Upper lobe of left lung (tissue), 6 donors: ENCODE measurements at places on chromosomes 7 and 10. TPM values are rescaled to one million over a fixed set of nuclear protein-coding genes. Genes with fewer than 3 reads are reported as not detected.
A peak's percentile ranks its signal among the peaks of the same experiment; 100 is the strongest.

Gene KIAA1217
- 53.7 TPM for total RNA-seq

Gene ABCA13
- 1.9 TPM for total RNA-seq

Gene PNLIPRP1
- 1.7 TPM for total RNA-seq

Gene SMKR1
- not detected for total RNA-seq

Gene TUBB8
- not detected for total RNA-seq

Gene MAP3K8
- 32.5 TPM for total RNA-seq

Gene ADAM22
- 1.9 TPM for total RNA-seq

Gene PRKCQ
- 9.8 TPM for total RNA-seq

Gene PDK4
- total RNA-seq: 113 TPM

Gene ZPBP
- total RNA-seq: 0.23 TPM

DNA sequence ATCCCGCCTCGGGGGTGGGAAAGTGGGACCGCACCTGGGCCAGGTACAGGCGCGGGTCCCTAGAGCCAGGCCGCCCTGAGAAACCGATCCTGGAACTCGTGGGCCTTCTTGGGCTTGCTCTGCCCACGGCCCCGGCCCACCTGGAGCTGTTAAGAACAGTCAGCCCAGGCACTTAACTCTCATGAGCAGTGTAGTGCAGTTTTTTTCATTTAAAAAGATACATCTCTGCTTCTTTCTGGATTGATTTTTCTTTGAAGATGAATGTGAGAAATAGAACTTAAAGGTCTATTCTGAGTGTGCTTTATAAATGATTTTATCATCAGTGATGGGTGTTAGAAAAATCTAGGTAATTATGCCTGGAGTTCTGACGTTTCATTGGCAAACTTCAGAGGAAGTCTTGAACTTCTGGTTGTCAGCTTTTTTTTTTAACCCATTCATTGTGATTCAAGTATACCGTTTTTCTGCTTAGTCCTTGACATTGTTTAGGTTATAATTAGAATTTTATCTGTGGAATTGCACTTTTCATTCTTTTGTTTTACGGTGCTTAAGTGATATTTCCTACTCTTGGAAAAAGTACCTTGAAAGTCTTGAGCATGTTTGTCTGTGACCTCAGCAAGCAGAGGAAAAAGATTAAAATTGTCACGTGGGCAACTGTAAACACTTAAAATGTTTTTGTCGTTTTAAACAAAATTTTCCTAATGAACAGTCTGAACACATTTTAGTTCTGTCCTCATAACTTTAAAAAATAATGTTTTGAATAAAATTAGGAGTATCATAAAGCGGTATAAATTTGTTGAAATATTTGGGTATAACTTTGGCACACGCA lies 906 bp downstream of the CDK1 start:
- no peak for DNase-seq

- no peak for DNase-seq
These were observed 379.1 kb downstream of the INHBA start for GRCh38 chr7:41323806-41324205.

DNA sequence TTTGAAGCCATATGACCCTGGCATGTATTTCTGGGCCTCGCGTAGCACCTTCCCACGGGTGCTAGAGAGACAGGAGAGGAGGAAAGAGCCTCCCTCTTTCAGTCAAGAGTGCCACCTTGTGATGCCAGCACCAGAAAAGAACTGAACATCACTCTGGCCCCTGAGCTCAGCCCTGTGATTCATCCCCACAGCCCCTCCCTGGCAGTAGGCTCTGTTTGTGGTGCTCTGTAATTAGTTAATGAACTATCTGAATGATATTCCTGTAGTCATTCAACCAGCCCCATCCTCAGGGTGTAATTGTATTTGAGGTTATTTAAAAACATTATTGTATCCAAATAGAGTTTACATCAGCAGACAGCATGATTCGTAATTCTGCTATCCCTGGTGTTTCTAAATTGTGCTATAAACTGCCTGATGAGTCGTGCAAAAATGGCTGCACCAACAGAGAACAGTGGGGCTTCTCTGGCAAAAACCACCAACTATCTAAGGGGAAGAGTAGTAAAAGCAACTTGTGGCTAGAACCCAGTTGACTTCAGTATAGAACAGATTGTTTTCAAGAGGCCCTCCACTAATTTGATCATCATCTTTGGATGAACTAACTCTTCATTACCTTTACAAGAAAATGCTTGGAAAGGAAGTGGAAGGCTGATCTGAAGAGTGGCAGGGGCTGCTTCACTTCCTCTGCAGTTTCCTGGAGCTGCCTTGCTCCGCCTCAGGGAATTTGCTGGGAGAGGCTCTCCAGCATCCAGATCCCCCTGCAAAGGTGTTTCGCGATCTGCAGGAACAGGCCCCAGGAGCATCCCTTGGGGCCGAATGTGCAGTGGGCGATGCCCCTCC lies 23.7 kb upstream of the TIAL1 start:
- no peak for DNase-seq

DNA sequence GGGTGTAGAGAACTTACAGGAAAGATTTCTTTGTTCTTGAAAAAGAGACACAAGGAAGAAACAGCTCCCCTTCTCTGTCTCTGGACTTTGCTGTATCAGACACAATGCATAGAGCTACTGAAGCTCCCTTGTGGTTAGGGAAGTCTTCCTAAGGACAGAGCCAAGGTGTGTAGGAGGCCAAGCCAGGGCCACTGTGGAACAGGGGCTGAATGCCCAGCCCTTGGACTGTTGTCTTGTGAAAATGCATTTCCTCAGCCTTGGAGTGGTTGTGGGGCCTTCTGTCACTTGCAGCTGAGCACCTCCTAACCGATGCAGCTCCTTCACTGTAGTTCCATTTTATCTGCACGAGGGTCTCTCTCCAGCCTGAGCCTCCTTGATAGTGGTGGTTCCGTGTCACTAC lies 353.4 kb downstream of the CCSER2 start:
- DNase-seq: no peak

DNA sequence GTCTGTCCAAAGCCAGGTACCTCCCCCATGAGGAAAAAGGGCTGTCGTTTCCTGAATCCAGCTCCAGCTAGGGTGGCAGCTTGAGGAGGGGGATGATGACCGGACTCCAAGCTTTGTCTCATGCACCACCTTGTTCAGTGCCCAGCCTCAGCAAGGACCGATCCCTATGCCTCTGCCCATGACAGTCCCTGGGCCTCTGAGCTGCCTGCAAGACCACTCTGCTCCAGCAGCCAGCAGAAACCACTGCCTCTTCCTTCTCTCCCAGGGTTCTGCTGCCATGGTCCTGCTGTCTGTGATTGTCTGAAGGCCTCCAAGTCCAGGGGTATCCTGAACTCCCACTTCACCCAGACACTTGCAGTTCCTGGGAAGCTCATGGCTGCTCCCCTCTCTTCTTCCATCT lies 21.3 kb upstream of the GDF10 start:
- DNase-seq: no peak

GRCh38 chr7:84251277-84251781 lies 56.7 kb upstream of the SEMA3A start:
- no peak for DNase-seq

- DNase-seq: no peak
These were observed 123.6 kb downstream of the RNF216 start for GRCh38 chr7:5657901-5658300.

- no peak for DNase-seq
These were observed 143.2 kb downstream of the SH3PXD2A start for GRCh38 chr10:103712146-103712545.

DNA sequence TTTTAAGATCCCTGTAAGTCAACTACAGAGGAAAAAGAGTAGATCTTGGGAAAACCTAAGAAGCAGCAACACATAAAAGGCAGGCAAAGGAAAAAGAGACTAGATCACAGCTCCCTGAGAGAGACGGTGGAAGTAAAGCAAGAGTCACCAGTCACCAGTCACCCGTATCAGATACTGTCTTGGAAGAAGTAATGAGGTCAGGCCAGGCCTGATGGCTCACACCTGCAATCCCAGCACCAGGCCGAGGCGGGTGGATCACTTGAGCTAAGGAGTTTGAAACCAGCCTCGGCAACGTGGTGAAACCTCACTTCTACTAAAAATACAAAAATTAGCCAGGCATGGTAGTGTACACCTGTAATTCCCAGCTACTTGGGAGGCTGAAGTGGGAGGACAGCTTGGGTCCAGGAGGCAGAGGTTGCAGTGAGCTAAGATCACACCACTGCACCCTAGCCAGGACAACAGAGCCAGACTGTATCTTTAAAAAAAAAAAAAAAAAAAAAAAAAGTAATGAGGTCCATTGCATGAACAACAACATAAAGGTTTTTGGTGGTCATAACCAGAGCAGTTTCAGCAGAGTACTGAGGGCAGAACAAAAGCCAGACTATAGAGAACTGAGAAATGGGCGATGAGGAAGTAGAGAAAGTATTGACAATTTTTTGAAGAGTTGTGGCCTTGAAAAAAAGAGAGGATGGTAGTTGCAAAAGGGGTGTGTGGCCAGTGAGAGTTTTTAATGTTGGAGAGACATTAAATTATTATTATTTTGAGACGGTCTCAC lies 16.9 kb downstream of the ZNF713 start:
- DNase-seq: no peak

DNA sequence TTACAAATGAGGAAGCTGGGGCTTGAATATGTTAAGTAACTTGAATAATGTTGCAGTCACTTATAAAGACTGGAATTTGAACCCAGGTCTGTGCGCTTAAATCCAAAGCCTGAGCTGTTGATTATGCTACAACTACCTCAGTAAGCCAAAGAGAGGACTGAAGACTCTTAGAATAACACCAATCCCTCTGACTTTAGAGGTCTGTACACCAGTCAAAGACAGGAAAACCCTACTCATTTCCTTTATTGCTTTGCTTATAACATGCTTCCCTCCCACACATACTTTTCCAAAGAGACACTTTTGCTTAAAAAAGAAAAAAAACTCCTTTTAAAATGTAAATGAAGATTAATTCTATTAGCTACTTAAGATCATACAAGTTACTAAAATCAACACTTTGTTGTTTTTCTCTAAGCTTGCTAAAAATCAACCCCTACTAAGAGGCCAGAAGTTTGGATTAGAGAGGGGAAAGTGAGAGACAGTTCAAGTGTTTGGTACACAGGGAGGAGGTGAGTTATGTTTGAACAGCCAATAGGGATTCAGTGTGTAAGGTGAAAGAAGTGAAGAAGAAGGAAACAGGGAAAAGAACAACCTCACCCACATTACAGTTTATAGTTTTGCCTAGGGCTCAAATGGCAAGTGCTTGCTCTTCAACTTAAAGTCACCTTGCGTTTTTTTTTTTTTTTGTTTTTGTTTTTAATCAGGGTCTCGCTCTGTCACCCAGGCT lies 74.8 kb downstream of the MDH2 start:
- no peak for DNase-seq

- peak; percentile 54 for DNase-seq
These were observed 105.8 kb downstream of the ELMO1 start for GRCh38 chr7:37342688-37343471.

GRCh38 chr7:117193564-117193963 lies 129.3 kb downstream of the WNT2 start:
- DNase-seq: no peak

GRCh38 chr7:137696988-137697387 lies 149.8 kb downstream of the DGKI start:
- no peak for DNase-seq

- no peak for DNase-seq
These were observed 193.5 kb upstream of the SP8 start for GRCh38 chr7:20980232-20980631.

DNA sequence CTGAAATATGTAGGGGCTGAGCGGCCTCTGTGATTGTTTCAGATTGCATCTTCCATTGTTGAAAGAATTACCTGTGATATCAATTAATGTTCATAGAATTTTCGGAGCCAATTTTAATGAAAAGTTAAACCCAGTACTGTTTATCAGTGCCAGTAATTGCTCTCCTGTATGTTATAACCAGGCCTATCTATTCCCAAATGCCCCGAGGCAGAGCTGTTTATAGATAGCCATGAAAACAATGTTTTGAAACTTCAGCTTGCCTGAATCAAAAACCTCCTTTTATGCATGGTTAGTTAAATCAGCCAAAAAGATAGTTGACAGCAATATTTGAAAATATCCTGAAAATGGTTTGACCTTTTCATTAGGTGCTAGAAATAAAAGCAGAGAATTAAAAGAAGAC lies 50.1 kb upstream of the HDAC9 start:
- no peak for DNase-seq

DNA sequence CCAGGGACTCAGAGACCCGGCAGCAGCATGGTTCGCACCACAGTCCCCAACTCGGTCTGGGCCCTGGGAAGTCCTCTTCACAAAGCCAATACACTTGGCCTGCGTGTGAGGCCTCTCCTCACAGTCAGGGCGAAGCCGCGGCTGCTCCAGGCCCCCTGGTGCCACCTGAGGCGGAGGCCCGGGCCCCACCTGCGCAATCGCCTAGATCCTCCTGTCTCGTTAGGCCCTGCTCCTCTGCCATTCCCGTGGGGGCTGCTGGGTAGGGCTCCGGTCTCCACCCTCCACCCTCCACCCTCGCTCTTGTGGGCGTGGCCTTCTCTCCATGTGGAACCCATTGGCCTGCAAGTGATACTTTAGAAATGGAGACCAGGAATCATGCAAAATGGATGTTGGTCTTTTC lies 553.3 kb downstream of the INHBA start:
- DNase-seq: no peak

DNA sequence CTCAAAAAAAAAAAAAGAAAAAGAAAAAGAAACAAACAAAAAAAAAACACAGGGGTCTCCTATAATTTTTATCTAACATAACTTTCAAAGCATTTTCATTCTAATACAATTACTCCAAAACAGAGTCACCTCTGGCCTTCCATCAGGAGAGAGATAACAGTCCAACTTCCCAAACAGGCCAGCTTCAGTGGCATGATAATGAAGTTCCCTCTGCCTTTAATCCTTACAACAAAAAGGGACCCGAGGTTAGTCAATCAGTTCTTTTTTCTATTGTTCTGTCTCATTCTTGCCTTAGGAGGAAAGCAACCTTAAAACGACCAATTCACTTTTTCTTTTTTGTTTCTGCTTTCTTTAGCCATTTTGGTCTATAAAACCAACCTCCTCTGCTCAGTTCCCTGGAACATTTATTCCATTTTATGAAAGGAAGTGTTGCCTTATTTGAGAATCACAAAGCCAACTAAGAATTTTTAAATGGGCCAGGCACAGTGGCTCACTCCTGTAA lies 16.5 kb upstream of the FXYD4 start:
- DNase-seq: no peak

DNA sequence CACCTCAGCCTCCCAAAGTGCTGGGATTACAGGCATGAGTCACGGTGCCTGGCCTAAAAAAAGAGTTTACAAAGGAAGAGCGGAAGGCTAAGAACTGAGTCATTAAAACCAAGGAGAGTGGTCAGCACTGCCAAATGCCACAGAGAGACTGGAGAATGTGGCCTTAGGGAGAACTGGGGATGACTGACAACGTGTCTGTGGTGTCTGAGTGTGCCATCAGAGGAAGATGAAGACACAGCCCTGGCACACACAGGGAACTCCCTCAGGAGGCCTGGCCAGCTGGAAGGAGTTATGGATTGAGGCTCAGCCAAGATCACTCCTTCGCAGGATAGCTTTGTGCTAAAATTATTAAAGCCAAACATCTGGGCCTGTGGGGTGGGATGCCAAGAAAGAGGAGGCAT lies 3.9 kb upstream of the INA start:
- no peak for DNase-seq
